Lung (tissue), 17 donors: ENCODE measurements at places on chromosomes 7 and 10.

DNA sequence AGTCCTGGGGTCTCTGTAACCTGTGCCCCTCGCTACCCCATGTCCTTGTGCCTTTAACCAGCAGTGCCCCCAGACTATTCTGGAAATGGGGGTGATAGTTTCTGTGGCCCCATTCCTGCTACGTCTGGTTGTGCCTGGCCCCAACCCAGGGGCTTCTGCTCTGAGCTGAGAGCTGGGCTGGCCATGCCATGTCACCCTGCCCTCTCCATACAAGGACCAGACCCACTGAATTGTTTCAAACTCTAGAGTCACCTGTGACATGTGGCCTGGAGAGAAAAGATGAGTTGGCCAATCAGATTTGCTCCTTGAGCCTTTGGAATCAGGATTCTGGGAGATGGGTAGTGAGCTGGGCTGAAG lies 108.6 kb downstream of the GRK5 start:
- DNase-seq: no peak
- H3K4me1 ChIP-seq: peaks cover 3% of the 10 kb centered on the region
- no peaks in the 10 kb centered on the region for H3K36me3 ChIP-seq
- H3K4me3 ChIP-seq: no peak overlapping the region
- no peaks in the 10 kb centered on the region for H3K27me3 ChIP-seq

DNA sequence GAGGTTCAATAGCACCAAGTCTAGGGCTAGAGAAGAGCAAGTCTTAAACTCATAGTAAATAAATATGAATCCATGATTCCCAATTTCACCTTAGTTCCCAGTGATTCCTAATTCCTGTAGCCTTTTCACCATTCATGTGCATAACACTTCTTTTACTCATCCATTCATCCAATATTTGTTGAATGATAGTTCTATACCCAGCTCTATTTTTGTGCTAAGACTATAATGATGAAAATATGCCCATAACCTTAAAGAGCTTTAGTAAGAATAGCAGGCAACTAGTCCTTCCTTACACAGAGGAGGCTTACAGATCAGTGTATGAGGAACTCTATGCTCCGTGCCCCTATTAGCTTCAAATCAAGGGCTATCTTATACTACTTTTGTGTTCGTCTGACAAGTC lies 280.2 kb upstream of the CHRM2 start:
- H3K27me3 ChIP-seq: no peaks in the 10 kb centered on the region
- no peaks in the 10 kb centered on the region for H3K36me3 ChIP-seq
- H3K4me3 ChIP-seq: no peak overlapping the region
- no peak for DNase-seq

DNA sequence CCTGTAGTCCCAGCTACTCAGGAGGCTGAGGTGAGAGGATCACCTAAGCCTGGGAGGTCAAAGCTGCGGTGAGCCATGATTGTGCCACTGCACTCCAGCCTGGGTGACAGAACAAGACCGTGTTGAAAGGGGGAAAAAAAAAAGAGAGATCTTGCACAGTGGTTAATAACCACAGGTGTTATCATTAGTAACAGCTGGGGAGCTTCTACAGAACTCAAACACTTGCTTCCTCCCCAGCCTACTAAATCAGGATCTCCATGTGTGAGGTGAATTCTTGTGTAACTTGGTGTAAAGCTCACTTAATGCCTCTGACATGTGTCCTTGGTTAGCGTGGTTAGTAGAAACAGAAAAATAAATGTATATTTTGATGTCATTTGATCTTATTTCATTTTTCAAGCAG lies 43.9 kb upstream of the BMS1 start:
- DNase-seq: no peak
- H3K4me1 ChIP-seq: no peaks in the 10 kb centered on the region
- no peaks in the 10 kb centered on the region for H3K27me3 ChIP-seq
- H3K4me3 ChIP-seq: no peak overlapping the region
- H3K27ac ChIP-seq: no peak overlapping the region

- peaks cover 3% of the 10 kb centered on the region for H3K27me3 ChIP-seq
- no peaks in the 10 kb centered on the region for H3K36me3 ChIP-seq
- DNase-seq: peak; percentile 82
- no peak overlapping the region for H3K4me3 ChIP-seq
- no peak overlapping the region for H3K27ac ChIP-seq
These were observed 63.5 kb downstream of the ZNF365 start for GRCh38 chr10:62437696-62438095.
